Stimulated activated effector memory CD8-positive, alpha-beta T cell treated with anti-CD3 and anti-CD28 coated beads, Interleukin-12 subunit alpha, Interleukin-12 subunit beta, amount 100 ng/mL, for 72 hours (primary cell): ENCODE measurements at places on chromosomes 2 and 18.

GRCh38 chr2:238904716-238905115, 56.8 kb downstream of the TWIST2 start:
- no peak for DNase-seq

DNA sequence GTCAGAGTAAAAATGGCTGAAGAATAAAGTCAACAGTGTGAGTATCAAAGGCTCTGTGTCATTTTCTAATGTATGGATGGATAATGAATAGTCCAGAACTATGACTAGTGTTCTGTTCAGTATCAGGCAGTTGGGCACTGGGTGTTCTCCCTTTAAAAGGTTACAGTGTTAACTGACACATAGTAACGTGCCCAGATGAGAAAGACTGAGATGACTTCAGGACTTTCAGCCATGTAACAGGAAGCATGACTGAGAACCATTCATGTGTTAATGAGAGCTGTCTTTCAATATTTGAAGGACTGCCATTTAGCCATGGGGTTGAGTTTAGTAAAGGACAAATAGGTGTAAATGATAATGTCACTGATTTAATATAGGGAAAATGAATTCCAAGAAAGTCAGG, 187.1 kb downstream of the GULP1 start:
- DNase-seq = no peak

GRCh38 chr2:161420406-161421074, 4.4 kb downstream of the TBR1 start:
- no peak for DNase-seq

- no peak for DNase-seq
Measured at GRCh38 chr2:128299628-128300027, 19.0 kb downstream of the HS6ST1 start.

- DNase-seq = no peak
Measured at GRCh38 chr2:191190861-191191552, 40.2 kb upstream of the STAT4 start.

DNA sequence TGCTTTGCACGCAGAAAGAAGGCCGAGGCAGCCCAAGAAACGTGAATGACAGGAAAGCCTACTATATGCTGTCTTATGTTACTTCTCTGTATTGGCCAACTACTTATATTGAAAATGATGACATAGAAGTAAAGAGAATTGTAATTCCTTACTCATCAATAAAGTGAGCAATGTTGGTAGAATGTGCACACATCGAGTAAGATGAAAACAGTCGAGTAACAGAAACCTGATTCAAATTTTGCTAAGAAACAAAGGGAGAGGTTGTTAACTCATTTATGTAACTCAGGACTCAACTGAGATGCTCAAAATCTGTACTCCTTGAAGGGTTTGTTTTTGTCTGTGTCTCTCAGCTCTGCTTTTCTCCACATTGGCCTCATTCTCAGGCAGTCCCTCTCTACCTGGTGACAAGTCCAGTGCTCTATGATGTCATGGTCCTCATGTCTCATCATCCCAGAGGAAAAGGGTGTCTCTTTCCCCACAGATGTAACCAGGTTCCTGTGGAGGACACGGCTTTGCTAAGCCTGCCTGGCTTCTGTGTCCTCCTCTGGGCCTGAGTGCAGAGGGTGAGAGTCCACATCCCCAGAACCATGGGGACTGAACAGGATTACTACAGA, 30.3 kb upstream of the CCDC93 start:
- no peak for DNase-seq

DNA sequence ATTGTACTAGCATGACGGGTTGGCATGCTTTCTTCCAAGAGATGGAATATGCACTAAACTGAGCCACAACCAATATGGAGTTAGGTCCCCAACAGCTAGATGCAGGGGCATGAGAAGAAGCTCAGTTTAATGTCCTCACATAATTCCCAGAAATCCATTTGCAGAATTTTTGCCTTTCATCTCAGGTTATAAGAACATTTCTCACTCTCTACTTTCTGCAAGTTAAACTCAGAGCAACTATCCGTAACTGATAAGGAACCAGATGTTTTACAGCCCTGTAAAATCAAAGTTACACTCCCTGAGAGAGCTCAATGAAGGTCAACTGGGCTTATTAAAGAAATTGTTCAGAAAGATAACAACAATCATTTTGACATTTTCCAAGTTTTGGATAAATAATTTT, 30.7 kb downstream of the COPS8 start:
- DNase-seq = no peak

DNA sequence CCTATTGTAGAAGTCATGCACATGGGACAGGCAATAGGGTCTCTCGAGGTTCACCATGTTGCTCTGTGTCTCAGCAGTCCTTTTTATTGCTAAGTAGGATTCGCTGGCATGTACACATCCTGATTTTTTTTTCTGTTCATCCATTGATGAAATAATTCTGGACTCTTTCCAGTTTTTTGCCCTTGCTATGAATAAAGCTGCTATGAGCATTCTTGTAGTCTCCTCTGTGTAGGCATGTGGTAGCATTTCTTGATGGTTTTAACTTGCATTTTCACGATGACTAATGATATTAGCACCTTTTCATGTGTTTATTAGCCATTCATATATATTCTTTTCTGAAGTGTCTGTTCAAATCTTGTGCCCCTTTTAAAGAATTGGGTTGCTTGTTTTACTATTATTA, 65.8 kb upstream of the EDAR start:
- no peak for DNase-seq

DNA sequence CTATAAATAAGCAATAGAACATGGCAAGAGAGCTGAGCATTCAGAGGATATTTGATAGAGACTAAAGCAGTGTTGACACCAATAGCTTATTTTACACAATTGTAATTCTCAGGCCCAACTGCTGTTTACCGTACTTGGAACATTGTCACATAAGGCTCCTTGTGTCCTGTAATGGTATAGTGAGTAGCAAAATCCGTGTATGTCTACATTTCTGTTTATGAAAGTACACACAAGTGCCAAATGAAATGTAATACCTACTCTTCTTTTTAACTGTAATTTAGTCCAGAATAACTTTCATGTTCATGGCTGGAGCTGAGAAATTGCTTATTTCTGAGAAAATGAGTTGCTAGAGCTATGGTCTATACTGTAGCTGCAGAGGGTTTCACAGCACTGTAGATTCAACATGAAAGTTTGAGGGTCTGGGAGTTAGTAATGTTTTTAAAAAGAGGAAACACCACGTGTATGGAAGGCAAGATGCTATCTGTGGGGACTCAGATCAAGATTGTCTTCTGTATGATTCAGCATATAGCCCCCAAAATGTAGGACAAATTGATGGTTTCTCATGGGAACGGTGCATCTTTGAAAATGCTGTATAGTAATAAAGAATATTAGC, 110.2 kb upstream of the NOSTRIN start:
- no peak for DNase-seq

DNA sequence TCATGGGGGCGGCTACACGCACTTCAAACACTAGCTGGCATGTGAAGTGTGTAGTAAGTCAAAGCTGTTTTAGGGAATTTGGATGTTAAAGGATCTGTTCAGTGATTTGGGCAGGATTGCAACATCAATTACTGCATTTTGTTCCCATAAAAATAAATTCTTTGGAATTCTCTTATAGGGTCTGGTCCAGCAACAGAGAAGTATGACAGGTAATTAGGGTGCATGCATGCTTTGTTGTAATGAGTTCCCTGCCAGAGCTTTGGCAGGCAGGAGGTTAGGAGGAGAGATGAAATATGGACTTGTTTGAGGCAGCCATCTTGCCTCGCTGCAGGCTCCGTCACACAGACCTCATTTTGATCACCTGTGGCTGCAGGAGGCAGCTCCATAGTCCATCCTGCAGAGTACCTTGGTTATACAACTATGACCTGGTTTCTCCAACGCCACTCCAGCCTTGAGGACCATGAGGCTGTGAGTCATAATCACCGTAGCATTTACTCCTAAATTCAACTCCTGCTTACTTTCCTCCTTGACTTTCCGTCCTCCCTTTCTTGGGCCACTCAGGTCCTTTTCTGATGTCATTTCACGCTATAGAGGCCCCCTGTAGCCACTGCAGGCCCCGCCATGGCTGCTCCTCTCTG, 26.5 kb upstream of the EML4 start:
- peak; percentile 44 for DNase-seq

DNA sequence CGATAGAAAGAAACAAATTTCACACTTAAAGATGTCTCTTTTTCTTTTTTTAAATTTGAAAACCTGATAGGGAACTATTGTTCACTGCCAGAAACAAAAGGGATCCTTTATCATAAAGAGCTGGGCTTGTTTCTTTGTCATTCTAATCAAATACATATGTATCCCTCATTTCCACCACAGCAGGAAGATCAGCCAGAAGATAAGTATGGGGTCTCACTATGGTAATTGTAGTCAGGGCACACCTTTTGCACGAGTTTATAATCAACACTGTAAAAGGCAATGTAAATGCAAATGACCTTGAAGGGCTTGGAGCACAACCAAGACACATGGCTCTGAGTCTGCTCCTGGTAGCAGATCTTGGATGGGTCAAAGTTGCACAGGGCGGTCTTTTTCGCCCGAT, 109.5 kb downstream of the NXPH2 start:
- DNase-seq = no peak

GRCh38 chr2:179565807-179566206, 295.6 kb downstream of the ZNF385B start:
- DNase-seq = no peak

DNA sequence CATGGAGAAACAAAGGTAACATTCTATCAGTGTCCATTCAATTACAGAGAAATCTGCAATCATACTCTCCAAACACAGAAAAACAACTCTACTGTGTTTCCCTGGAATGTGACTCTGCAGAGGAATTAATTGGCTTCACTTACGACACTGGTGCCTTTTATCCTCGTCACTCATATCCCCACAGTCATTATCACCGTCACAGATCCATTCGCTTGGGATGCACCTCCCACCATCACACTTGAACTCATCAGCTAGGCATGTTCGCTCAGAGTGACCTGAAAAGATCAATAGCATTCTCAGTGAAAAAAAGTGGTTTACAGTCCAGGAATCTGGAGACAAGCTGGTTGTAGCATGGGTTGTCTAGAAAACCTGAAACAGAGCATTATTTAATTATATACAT, 124.3 kb downstream of the DHRS9 start:
- no peak for DNase-seq

DNA sequence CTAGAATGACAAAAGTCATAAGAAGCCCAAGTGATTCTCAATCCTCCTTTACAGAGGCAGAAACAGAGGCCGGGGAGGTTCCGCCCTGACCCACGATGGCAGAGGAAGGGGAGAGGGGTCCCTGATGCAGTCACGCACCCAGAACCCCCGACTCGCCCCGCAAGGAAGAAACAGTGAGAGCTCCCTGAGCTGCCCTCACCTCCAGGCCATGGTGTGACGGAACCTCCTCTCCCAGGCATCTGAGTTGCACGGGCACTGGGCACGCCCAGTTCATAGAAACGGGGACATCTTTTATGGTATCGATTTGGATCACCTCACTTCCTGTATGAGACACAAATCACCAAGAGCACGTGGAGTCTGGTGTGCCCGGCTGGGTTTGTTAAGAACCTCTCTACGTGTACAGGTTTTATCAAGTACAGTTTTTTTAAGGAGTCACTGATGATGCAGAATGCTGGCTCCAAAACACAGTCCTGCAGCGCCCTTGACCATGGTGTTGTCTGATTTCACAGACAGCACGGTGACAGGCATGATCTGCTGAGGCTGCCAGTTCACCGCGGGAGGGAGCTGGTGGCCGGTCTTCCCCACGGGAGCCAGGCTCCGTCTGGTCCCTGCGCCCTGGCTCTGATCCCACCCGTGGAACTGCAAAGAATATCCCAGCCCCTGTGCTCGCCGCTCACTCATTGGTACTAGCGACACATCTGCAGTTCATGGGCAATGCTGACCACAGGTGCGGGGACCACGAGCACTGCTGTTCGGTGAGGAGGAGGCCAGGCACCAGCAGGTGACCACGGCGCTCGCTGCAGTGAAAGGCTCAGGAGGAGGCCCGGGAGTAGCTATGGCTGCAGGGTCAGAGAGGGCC, 35.6 kb downstream of the PXDN start:
- DNase-seq = no peak

DNA sequence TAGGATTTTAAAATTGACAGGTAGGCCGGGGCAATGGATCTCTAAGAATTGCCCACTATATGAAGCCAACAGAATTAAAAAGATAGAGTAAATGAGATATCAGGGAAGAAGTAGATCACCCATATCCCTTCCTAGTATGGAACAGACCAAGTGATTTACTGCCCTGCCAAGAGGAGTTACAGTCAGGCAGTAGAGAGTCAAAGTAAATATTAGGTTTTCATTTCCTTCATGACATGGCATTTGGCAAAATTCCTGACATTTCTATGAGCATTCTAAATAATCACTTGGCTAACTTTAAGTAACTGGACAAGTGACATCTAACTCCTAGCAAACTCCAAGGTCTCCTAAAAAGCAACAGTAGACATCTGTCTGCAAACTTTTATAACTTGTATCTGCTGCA, 33.5 kb downstream of the GALNT5 start:
- no peak for DNase-seq

- DNase-seq = no peak
Measured at GRCh38 chr2:206213514-206213845, 53.8 kb downstream of the EEF1B2 start.

DNA sequence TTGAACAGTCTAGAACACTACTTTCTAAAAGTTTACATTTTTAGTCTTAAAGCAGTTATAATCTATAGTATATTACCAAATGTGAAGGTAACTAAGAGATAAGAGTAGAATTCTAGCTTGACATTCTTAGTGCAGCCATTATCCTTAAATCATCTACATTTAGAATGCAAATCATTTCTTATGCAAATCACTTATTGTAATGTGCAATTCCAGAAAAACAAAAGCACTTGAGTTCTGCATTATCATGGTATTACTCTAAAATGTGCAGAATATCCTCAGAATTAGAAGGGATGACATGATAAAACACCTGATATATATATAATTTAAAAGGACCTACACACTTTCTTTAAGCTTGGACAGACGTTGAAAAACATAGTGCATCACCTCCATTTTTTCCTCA, 712 bp upstream of the LRRTM4 start:
- DNase-seq = no peak

- DNase-seq = no peak
Measured at GRCh38 chr2:111176867-111177266, 56.2 kb downstream of the BCL2L11 start.

GRCh38 chr2:148967056-148967455, 71.4 kb upstream of the LYPD6B start:
- no peak for DNase-seq

DNA sequence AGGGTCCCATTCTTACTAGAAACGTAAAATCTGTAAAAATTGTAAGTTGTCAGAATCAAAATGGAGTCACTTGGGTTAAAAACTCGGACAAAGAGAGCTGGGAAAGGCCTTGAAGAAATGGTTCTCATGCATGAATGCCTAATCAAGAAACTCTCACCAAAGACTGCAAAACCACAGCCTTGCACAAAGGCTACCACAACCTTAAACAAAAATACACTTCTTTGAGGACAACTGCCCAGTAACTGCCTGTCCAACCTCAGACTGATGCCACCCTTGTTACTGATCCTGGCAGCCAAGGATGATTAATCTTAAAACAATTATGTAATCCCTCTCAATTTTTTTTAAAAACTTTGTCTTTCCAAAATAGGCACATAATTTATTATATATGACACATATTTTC, 299.3 kb downstream of the CCDC85A start:
- DNase-seq = no peak

- DNase-seq = no peak
Measured at GRCh38 chr2:36413218-36413617, 57.6 kb downstream of the CRIM1 start.
